Aorta (tissue), 5 donors: ENCODE measurements at places on chromosomes 1 and 21. TPM values are rescaled to one million over a fixed set of nuclear protein-coding genes. Genes with fewer than 3 reads are reported as not detected.

Gene CASP9
- 7.6 TPM for polyA plus RNA-seq

DNA sequence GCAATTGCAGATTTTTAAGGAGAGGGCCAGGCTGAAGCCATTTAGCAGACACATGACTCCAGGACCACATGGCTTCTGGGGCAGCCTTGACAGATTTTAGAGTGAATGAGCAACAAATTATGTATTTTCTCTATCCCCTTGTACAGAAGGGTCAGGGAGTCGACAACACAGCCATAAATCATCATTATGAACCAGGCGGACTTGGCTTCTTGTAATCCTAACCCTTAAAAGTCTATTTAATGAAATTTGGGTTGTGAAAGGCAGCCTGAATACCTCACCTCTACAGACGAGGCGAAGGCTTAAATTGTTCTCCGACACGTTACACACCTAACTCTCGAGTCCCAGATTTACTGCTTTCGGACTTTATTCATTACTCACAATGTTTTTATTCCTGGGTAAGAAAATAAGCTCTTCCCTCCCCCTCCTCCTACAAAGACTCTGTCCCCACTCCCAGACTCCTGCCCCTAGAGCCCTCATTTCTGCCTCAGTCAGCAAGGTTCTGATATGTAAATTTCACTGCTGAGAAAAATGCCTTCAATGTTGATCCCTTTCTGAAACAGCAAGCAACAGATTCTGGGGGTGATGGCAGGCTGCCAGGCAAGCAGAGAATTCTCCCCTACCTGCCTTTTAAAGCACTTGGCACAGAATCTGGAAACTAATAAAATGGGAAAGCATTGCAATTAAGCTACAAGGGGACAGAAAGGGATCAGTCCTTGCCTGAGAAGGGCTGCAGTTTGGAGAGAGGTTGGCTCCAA lies 51.6 kb downstream of the PLPP3 start:
- DNase-seq, result no peak
- H3K27me3 ChIP-seq, result peaks cover under 1% of the 10 kb centered on the region

- H3K27me3 ChIP-seq, result no peaks in the 10 kb centered on the region
- DNase-seq, result no peak
- H3K4me3 ChIP-seq, result peak overlapping the region; percentile 74
- H3K36me3 ChIP-seq, result no peaks in the 10 kb centered on the region
- no peaks in the 10 kb centered on the region for H3K4me1 ChIP-seq
Measured at GRCh38 chr1:228405979-228406228, 731 bp downstream of the TRIM11 start.

DNA sequence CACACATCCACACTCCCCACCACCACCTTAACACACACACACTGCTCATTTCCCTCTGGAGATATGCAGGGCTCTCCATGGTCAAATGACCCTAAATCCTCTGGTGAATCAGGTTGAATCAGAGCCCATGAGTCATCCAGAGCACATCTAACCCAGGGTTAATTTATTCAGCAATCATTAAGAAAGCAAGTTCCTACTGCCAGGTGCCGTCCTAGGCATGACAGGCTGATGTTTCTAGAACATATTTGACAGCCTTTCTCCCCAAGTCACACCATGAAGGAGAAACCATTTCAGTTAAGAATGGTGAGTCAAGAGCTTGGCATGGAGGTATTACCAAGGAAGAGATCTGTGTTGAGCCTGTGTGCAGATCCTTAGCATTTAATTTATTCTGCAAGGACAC lies 194.3 kb upstream of the CAMK1G start:
- H3K27ac ChIP-seq, result no peak overlapping the region
- no peak for DNase-seq
- no peaks in the 10 kb centered on the region for H3K36me3 ChIP-seq
- peaks cover 3% of the 10 kb centered on the region for H3K27me3 ChIP-seq
- H3K4me3 ChIP-seq, result no peak overlapping the region
- H3K4me1 ChIP-seq, result no peaks in the 10 kb centered on the region

- H3K4me3 ChIP-seq, result no peak overlapping the region
- no peak for DNase-seq
- H3K27ac ChIP-seq, result no peak overlapping the region
Measured at GRCh38 chr1:95716550-95716949, 482.5 kb downstream of the RWDD3 start.

GRCh38 chr1:58155418-58156123 lies 391.0 kb downstream of the OMA1 start:
- H3K4me3 ChIP-seq, result no peak overlapping the region
- no peak overlapping the region for H3K27ac ChIP-seq

DNA sequence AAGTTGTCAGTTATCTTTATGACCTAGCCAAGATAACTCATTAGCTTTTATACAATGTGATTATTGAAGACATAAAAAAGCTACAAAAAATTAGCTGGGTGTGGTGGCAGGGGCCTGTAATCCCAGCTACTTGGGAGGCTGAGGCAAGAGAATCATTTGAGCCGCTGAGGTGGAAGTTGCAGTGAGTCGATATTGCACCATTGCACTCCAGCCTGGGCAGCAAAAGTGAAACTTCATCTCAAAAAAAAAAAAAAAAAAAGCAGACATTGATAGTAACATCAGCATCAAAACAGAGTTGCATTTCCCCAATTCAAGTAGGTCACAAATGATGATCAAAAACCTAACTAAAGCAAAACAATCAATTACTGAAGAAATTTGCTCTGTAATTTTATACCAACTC lies 191.4 kb downstream of the PTGER3 start:
- H3K27ac ChIP-seq, result no peak overlapping the region
- no peaks in the 10 kb centered on the region for H3K27me3 ChIP-seq
- H3K36me3 ChIP-seq, result no peaks in the 10 kb centered on the region
- no peak for DNase-seq
- no peak overlapping the region for H3K4me3 ChIP-seq

Gene CEP104
- polyA plus RNA-seq, result 8.5 TPM
